ENCODE measurements at places on chromosomes 6 and 20.

GRCh38 chr20:53647286-53647821 lies 53.7 kb upstream of the ZNF217 start:
- DNase-seq: no peak

DNA sequence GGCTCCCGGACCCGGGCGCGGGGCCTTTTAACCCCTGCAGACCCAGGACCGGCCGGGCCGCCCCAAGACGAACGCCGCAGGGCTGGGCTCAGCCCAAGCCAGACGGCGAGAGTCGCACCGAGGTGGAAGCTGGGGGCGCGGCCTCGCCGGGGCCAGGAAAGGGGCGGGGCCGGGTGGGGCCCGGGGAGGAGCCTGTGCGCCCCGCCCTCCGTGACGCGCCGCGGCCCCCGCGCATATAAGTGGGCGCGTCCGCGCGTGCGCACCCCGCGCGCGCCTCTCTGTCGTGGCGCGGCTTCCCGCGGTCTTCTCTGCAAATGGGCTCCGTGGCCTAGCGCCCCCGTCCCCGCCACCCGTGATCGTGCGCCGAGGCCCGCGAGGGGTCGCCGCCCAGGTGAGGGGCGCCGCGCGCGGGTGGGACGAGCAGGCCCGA lies at the start of gene PPDPF:
Gene PPDPF (plus strand): TSS at position 262 of the 430 bp plus-strand sequence. CDS start 544 bp downstream, outside the sequence.
- peak; percentile 85 for DNase-seq

DNA sequence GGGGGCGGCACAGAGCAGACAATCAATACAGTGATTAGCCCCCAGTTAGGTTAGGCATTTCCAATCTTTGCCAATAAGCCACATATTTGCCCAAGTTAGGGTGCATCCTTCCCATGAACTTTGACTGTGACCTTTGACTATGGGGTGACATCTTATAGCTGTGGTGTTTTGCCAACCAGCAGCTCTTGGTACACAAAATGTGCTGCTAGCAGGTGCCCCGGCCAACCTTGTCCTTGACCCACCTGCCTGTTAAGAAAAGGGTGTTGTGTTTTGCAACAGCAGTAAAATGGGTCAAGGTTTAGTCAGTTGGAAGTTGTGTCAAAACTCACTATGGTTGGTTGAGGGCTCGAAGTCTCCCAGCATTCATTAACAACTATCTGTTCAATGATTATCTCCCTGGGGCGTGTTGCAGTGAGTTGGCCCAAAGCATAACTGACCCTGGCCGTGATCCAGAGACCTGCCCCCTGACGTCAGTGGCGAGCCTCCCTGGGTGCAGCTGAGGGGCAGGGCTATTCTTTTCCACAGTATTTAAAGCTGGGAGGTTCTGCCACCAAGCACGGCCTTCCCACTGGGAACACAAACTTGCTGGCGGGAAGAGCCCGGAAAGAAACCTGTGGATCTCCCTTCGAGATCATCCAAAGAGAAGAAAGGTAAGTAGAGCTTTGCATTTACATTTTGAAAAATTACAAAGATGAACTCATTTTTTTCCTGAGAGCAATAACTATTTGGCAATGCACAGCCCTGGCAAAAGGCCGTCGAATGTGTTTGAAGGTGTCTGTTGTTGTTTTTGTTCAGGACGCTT lies at the start of gene PCK1:
Gene PCK1 (plus strand): TSS at position 557 of the 802 bp plus-strand sequence. CDS start 302 bp downstream, outside the sequence.
- DNase-seq: no peak

DNA sequence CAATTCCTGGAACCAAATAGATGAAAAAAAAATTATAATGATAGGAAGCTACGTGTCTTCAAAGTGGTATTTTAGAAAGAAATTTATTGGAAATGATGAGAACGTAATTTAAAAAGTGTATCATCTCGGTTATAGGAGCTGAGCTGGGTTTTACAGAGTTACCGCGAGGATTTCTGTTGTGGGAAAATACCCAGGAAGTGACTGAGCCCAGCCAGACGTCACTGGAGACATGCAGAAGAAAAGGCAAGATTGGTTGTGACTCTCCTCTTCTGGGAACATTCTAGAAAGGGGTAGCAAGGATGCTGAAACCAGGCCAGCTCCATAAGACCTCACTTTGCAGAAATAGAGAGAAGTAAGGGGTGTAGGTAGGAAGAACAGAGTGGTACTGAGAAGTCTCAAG lies 95.9 kb upstream of the ADGRF1 start:
- DNase-seq: no peak

DNA sequence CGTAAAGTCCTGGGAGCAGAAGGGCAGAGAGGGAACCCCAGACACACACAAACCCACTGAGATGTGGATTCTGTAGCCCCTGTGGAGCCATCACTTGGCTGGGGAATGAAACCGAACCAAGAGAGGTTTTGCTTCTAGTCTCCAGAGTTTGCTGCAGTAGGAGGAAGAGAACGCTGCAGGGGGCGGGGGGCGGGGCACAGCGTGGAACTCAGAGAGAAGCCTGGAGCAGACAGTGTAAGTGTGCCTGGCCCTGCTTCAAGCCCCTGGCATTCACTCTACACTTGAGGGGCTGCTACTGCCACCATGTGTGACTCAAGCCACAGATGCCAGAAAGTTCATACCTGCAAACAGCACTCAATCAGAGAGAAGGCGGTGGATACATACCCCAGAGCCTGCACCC lies 18.9 kb downstream of the GABRR1 start:
- DNase-seq: no peak

GRCh38 chr6:11346516-11346915 lies 114.0 kb upstream of the NEDD9 start:
- no peak for DNase-seq

GRCh38 chr6:37109714-37110499 lies 60.0 kb upstream of the PIM1 start:
- no peak for DNase-seq

DNA sequence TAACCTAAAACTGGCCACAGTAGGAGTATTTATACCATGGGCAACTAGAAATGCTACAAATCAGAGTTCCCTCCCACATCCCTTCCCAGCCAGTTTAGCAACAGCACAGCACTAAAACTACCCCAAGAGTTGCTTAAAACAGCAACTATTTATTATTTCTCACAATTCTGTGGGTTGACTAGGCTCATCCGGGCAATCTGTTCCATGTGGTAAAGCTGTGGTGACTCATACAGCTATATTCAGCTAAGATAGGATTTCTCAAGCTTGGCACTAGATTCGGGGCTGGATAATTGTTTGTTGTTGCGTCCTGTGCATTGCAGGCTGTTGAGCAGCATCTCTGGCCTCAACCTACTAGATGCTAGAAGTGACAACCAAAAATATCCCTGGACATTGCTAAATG lies 8.6 kb upstream of the HECA start:
- DNase-seq: no peak

GRCh38 chr6:52910091-52910490 lies 593 bp upstream of the GSTA3 start:
- no peak for DNase-seq

- DNase-seq: no peak
Measured at GRCh38 chr20:63594043-63594561, 20.1 kb upstream of the HELZ2 start.

DNA sequence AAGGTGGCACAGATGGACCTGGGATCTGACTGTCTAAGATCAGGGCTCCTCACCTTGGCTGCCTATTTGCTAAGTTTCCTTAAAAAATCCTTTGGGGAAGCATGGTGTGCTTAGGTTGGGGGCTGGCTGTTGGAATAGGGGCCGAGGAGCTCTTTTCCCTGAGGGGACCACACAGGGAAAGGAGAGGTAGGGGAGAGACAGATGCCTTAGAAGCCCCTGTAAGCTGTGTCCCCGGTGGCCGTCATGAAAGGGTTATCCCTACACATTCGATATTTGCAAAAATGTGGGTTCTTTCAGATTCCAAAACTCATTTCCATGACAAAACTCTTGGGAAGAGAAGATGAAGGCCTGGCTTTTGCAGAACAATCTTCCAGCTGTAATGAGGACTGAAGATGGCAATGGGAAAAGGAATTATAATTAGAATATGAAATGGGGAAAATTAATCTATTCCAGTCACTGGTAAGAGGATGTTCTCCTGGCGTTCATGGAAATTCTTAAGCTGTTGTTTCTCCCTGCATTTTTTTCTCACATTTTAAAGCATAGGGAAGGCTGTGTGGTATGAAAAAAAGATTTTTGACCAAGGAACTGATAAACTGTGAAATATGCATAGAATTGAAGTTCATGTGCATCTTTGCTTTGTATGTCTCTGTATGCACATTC lies 53.8 kb downstream of the TOX2 start:
- no peak for DNase-seq

GRCh38 chr6:43478008-43478372 lies 620 bp downstream of the TJAP1 start:
- DNase-seq: no peak

GRCh38 chr6:84460491-84460890 lies 233.0 kb upstream of the CEP162 start:
- no peak for DNase-seq
